ENCODE measurements at places on chromosomes 5 and 9.

DNA sequence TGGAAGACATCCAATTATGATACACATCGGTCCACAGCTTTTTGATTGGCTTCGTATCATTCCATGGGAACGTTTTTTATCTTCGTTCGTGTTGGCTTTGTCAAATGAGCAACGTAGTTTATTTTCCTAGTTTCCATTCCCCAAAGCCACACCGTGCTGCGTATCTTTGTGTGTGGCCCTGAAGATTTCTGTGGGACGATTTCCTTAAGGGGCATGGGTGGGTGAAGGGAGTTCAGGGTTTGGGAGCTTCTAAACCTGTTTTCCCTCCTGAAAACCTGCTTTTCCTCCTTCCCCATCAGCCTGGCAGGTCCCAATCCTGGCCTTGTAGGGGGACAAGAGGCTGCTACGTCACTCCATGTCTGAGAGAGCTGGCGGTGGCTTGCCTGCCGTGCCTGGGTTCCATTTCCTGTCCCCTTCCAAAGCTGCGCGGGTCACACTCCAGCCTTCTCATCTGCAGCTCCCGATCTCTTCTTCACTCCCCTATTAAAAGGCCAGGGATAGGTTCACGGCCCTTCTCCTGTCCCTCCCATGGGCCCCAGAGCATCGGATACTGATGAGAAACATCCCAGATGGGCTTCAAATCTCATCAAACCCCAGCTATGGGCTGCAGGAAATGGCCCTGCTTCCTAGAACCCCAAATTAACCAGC, 23.5 kb upstream of the ASS1 start:
- DNase-seq, result no peak

DNA sequence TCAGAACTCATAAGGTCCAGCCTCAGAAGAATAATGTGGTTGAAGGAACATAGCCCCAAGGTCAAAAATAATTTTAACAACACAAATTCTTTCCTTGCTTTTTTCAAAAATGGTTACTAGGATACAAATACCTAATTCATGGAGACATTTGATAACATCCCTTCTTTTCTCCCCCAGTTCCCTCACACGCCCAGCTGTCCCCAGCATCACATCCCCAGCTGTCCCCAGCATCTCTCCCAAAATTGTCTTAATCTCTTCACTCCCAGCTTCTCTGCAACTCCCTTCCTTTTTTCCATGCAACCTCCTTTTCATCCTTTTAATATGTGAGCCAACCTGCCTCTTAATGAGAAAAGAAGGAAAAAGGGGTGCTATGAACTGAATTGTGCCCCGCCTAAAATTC, 77.8 kb downstream of the FSTL4 start:
- no peak for DNase-seq

GRCh38 chr5:52811067-52811749, 23.5 kb downstream of the ITGA1 start:
- no peak for DNase-seq

DNA sequence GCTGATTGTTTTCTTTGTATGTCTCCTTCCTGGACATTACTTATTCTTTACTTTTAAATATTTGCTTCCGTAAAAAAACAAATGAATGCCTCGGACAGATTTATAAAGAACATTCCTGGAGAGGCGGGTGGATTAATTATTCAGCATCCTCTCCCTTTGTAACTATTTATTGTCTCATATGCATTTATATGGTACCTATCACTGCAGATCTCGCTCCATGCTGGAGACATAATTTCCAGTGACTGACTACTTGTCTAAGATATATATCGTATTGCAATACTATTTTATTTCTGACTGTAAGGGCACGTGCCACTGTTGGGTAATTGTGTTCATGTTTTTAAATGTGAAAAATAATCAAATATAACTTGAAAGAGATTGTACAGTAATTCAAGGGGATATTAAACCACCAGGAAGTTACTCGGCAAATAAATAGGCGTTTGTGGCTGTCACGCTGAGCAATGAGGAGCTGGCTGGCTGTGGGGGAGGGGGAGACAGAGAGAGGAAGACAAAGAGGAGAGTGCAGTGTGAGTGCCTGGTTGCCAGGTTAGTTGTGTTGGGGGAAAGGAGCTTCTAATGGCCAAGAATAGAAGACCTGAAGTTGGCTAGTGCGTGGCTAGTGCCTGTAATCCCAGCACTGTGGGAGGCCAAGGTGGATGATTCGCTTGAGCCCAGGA, 131.8 kb upstream of the GABRP start:
- DNase-seq, result no peak

GRCh38 chr5:157100140-157100679, 8.6 kb downstream of the HAVCR2 start:
- DNase-seq, result no peak

DNA sequence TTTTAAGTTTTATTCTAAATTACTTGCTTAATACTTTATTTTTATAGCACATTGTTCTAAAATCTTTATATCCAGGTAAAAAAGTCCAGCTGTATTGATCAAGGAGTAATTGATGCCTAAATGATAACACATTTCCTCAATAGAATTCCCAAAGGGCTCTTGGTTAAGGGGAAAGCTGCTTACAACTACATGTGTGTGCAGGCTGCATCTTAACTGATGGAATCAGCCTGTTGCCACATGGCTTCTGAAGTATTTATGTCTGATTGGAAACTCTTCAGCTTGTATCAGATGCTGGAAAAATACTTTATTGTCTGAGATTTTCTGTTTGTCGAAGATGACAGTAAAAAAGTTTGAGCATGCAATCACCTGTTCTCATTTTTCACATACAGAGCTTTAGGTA, 182.6 kb downstream of the FBXL7 start:
- no peak for DNase-seq

- no peak for DNase-seq
These were observed 29.7 kb downstream of the GPR21 start for GRCh38 chr9:123063177-123063598.

GRCh38 chr9:112750764-112751055, 150 bp downstream of the SNX30 start:
- no peak for DNase-seq

DNA sequence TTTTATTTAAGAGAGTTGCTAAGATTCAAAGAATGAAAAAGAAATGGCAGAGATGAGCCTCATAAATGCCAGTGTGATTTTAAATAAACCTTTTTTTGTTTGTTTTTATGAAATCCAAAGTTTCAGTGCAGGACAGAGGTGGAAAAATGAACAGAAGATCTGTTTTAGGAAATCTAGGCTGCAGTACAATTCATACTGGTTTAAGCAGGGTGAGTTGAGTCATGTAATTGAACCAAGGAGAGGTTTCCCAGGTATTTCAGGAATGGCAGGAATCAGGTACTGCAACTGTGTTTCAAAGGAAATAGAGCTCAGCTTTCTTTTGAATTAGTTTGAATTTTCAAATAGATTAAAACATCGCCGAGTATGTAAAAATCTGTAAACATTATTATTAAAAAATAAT, 3.0 kb upstream of the ANKRD31 start:
- DNase-seq, result no peak

DNA sequence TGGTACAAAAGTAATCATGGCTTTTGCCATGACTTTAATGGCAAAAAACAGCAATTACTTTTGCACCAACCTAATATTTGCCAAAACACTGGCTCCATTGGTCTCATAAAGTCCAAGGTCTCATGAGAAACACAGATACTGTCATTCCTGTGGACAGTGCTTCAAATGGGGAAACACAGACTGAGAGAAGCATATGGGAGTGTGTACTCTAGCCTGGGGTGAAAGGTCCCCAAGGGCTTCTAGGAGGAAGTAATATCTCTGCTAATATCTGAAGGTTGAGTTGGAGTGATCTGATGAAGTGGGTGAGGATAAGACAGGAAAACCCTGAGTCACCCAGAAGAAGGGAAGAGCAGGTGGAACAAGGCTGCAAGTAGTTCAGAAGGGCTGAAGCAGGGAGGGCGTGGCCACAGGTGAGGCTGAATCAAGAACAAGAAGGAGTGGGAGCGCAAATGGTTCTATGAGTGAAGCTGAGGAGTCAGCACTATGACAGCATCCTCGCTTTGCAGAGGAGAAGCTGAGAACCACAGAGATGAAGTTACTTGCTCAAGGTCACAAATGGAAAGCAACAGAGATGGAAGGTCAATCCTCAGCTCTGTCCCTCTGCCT, 164.1 kb downstream of the ASTN2 start:
- no peak for DNase-seq

- no peak for DNase-seq
These were observed 8.3 kb downstream of the UBE2D2 start for GRCh38 chr5:139569270-139569955.

GRCh38 chr5:177397875-177398390, 2.5 kb downstream of the PFN3 start:
- no peak for DNase-seq

GRCh38 chr5:17802256-17802655, 168.0 kb downstream of the TAF11L14 start:
- DNase-seq, result no peak

GRCh38 chr5:69011910-69012309, 81.9 kb upstream of the SLC30A5 start:
- no peak for DNase-seq

GRCh38 chr9:136292591-136293448, 11.1 kb downstream of the CCDC187 start:
- no peak for DNase-seq

DNA sequence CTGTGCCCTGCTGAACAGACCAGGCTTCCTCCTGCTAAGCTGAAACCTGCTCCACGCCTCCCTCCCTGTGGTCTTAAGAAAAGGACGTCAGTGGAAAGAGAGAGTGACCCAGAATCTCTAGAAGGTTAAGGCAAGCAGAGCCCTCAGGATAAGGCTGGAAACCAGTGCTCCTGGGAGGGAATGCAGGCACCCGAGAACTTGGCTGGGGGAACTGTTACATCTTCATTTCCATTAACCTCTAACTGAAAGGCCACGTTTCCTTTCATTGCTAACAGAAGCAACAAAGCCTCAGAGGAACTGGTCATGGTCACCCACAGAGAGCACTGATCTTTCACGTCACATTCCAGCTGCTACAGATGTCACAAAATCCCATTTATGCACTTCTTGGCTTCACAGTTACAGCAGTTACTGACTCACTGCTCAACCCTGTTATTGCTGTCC, 26.1 kb upstream of the AKNA start:
- no peak for DNase-seq

Data from vagina (tissue), 2 donors.